CD4-positive, alpha-beta T cell treated with Interleukin-17A for 4 hours (primary cell): ENCODE measurements at places on chromosomes 2 and 18.
A peak's percentile ranks its signal among the peaks of the same experiment; 100 is the strongest.

DNA sequence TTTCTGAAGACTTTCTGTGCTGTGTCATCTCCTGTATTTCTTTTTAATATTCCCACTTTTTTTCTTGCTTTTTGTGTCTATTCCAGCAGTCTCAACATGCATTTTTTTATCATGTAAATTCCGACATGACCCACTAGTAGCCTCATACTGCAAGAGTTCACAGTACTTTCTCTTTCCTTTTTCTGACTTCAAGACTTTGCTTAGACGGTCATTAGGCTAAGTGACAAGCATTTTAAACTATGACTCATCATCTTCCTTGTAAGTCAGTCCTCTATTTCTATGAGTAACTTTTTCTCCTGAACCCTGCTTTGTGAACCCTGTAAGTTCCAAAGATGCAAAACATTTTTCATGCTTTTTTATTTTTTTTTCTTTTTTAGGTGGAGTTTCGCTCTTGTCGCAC is 381.2 kb downstream of the TXNL1 start:
- no peak for DNase-seq

DNA sequence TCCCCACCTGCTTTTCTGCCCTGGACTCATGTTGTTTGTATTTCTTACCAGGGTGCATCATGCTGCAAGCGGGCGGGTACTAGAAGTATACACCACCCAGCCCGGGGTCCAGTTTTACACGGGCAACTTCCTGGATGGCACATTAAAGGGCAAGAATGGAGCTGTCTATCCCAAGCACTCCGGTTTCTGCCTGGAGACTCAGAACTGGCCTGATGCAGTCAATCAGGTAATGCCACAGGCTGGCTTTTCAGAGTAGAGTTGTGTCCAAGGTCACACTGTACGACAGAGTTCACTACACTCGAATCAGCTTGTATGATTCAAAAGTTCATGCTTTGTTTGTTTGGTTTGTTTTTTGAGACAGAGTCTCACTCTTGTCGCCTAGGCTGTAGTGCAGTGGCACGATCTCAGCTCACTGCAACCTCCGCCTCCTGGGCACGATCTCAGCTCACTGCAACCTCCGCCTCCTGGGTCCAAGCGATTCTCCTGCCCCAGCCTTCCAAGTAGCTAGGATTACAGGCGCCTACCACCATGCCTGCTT is 19.4 kb downstream of the SRSF7 start:
- no peak for DNase-seq

- no peak for DNase-seq
Observed at GRCh38 chr2:161164161-161164560, 3.9 kb downstream of the TANK start.

- no peak for DNase-seq
Observed at GRCh38 chr2:59733567-59733930, 819.9 kb downstream of the BCL11A start.

DNA sequence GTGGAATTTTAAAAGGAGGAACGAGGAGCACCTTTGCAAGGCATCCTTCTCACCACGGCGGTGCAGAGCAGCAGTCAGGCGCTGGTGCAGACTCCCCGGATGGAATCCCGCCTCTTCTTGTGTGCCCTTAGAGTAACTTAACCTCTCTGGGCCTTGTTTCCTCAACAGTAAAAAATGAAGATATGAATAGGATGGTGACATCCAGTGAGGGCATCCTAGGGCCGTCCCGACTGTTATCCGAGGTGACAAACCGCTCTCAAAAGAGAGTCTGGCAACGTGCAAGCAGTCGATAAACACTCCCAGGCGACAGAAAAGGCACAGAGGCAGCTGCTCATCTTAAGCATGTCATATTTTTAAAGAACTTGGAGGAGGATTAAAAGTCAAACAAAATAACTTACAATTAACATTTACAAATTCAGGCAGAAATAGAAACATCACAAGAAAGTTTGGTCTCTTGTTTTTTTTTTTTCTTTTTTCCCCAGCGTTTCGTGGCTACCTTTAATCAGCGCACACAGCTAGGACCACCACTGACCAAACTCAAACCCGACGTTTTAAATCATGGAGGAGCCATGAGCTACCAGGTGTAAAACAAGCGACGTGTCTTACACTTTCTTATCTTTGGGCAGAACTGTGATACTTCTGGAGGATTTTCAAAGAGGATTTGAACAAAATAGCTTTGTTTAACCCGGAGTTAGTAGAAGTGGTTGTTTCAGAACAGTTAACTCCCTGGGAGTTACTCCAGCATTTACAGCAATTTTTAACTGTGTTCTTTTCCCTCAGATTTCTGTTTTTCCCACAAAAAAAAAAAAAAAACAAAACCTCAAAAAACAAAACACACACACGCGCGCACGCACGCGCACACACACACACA is 2.1 kb downstream of the MBP start:
- peak; percentile 31 for DNase-seq

GRCh38 chr2:2931318-2932075 is 446.1 kb downstream of the EIPR1 start:
- no peak for DNase-seq

GRCh38 chr2:69817729-69818501 is 11.5 kb upstream of the GMCL1 start:
- no peak for DNase-seq

GRCh38 chr2:158979772-158980171 is 11.3 kb downstream of the TANC1 start:
- no peak for DNase-seq

DNA sequence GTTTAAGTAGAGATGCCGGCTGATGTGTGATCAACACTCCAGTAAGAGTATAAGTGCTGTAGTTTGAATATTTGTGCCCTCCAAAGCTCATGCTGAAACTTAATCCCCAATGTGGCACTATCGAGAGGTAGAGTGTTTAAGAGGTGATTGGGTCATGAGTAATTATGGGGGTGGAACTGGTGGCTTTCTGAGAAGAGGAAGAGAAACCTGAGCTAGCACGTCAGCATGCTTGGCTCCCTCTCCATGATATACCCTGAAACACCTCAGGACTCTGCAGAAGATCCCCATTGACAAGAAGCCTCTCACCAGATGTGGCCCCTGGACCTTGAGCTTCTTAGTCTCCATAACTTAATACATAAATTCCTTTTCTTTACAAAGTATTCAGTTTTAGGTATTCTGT is 584.8 kb downstream of the TSN start:
- DNase-seq: no peak
